GM23338 (cell line): ENCODE measurements at places on chromosomes 6 and 20.

DNA sequence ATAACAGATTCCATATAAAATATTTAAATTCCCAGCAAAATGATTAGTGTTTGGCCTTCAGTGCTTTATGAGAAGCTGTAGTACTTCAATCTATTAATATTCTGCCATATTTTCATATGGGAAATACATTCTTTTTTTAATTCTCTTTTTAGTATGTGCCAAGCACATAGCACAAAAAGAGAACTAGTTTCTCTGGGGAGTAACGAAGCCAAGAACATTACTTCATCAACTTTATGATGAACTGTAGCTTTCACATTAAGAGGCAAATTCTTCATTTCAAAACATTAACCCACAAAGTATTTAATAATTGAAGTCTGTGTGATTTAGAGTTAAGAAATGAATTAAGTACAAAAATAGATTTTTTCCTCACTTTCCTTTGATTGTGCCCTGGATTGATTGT is 281.0 kb upstream of the EYS start:
- DNase-seq: no peak

DNA sequence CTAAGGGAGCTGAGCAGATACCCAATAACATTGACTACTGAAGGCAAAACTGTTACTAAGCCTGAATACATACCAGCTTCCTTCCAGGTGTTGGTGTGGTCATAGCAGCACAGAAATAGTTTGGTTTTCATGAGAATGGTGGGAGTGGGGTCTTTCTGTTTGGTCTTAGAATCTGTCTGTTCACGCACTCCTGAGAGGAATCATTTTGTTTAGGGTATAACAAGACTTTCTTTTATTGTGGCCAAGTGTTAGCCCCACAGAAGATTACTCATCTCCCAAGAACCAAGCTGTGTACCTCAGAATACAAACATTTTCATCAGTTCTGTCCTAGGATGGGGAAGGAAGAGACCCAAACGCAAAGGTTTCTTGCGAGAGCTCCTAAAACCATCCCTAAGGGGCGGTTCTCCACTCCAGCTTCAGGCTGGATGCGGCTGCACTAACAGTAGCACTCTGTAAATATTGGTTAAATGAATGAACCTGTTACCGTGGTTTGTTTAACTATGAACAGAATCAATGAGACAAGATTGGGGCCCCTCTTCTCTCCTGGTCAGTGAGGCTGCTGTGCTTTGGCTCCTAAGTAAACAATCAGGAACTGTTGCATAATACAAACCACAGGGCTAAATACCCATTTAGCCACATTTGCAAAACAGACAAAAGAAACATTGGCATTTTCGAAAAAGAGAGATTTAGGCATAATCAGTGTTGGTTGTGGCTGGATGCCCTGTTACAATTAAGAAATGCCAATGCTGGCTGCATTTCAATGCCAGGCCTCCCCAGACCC is 44.9 kb downstream of the SNAP25 start:
- no peak for DNase-seq

- no peak for DNase-seq
Observed at GRCh38 chr6:107841275-107841670, 17.2 kb upstream of the SCML4 start.

GRCh38 chr6:157223021-157223430 is 100.3 kb downstream of the TMEM242 start:
- DNase-seq: no peak

GRCh38 chr6:137728386-137729349 is 138.4 kb upstream of the TNFAIP3 start:
- no peak for DNase-seq

- DNase-seq: no peak
Observed at GRCh38 chr20:48705240-48706115, 122.3 kb downstream of the PREX1 start.
